Amniotic epithelial cell (primary cell): ENCODE measurements at places on chromosomes 16 and 17.

- no peak for DNase-seq
Measured at GRCh38 chr16:69351309-69352027, at the start of gene TMED6. TSS of gene TMED6 (minus strand) at chr16:69351786. CDS start at chr16:69351753, 33 bp downstream.

DNA sequence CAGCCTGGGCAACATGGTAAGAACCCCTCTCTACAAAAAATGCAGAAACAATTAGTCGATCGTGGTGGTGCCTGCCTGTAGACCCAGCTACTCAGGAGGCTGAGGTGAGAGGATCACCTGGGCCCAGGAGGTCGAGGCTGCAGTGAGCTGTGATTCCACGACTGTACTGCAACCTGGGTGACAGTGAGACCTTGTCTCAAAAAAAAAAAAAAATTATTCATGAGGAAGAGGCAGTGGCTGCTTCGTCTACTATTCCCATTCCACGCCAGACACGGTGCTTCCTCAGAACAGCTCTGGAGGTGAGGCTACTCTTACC, 52.2 kb upstream of the GSE1 start:
- DNase-seq = no peak

DNA sequence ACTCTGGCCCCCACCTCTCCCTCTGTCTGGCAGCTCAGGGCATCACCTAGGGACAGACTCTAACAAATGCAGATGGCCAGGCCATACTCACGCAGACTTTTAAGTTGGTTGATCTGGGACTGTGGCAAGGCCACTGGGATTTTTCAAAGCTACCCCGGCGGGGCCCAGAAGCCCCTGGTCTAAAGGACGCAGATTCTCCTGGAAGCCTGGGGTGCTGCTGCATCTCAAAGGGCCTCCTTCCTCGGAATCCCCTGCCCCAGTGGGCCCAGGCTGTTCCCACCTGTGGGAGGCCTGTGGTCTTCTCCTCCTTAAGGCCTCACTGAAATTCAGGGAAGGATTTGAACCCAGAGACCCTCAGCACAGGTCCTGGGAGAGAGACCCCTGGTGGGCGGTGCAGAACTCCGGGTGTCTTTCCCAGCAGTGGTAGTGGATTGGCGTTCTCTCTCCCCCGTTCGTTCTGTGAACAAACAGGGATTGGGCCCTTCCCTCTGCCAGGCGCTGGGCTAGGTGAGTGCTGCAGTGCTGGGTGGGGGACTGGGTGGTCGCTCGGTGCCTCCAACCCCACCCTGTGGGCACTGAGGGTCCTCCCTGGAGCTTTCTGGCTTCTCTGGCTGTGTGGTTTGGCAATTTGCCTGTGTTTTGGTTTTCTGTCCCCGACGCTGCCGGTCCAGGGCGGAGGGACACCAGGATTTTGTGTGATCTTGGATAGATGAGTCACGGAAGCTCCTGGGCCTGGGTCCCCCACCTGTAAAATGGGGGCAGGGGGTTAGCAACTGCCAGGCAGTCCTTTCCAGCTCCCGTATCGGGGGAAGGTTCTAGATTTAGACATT, 160.5 kb upstream of the GSE1 start:
- DNase-seq = no peak

- no peak for DNase-seq
Measured at GRCh38 chr17:34434052-34434451, 71.0 kb upstream of the CCL1 start.

DNA sequence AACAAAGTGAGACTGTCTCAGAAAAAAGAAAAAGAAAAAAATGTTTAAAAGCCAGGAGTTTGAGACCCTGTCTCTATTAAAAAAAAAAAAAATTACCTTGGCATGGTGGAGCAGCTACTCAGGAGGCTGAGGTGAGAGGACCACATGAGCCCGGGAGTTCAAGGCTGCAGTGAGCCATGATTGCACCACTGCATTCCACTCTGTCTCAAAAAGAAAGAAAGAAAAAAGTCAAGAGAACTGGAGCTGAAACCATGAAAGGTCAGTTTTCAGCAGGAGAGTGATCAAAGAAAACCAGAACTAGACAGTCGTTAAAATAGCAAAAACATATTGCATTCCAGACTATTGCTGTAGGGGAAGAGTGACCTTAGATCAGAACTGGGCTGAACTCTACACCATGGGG, 8.8 kb downstream of the QPRT start:
- peak; percentile 28 for DNase-seq

GRCh38 chr16:50360779-50361178, 8.0 kb downstream of the BRD7 start:
- DNase-seq = peak; percentile 37

DNA sequence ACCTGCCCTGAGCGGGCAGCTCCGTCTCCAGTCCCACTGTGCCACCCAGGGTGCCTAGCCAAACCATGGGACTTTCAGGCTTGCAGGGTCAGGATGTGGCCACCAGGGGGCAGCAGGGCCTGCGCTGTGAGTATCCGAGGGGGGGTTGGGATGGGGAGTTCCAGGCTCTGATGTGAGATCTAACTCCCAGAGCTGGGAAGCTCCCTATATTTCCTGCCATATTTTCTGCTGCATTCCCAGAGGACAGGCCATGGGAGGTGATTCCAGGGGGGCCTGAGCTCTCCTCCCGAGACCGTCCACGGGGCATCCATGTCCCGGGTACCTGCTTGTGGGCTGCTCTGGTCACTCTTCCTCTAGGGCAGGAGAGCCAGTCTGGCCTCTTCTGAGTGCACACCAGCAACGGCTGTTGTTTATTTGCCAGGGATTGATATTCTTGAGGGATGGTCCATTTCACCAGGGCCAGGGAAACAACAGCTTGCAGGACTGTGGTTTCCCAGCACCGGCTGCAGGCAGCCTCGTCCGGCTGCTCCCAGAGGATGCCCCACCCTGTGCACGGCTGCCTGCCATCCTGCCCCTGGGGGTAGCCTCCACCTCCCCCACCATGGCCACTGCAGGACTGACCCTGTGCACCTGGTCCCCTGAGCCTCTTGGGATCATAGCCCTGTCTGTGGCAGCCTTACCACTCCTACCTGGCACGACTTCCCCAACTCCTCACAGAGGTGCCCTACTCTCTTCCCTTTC, 1.2 kb downstream of the GPR142 start:
- peak; percentile 27 for DNase-seq

- DNase-seq = no peak
Measured at GRCh38 chr16:6629110-6629509, 703.5 kb upstream of the RBFOX1 start.

DNA sequence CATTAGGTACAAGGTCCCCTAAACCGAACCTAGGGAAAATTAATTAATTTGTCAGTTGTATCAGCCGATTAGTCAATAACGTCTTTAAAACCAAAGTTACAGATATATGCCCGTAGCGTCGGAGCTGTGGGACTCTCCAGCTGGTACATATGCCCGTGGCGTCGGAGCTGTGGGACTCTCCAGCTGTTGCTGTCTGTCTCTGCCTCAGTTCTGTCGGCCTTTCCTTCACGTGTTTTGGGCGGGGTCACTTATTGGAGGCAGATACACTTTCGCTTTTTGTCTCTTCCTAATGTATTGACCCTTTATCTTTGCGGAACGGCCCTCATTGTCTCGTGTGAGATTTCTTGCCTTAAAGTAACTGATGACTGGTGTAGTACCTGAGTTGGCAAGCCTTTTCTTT, 62.0 kb upstream of the ZNF750 start:
- no peak for DNase-seq

DNA sequence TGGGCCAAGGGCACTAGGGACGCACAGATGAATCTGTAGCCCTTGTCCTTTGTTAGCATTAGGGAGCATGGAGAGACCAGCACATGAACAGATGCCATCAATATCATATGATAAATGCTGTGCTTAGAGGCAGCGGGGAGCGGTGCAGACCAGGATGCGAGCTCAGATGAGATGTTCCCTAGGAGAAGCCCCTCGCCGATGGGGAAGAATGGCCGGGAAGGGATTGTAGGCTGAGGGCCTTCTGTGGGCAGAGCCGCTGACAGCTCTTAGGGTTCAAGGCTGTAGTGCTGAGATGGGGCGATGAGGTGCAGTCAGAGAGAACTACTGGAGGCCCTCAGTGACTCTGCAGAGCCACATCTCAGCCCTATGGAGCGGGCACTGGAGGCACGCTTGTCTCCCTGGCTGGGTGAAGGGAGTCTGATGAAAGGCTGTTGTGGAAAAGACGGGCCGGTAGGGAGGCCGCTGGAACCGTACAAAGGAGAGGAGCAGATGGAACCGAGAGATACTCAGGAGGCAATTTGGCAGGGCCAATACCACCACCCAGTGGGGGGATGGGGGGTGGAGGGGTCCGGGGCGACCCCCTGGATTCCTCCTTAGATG, 66.3 kb upstream of the ENDOV start:
- DNase-seq = no peak

- DNase-seq = no peak
Measured at GRCh38 chr16:4407543-4408322, 8.7 kb downstream of the CORO7 start.

- DNase-seq = no peak
Measured at GRCh38 chr16:29986231-29986630, 9.2 kb downstream of the HIRIP3 start.

- no peak for DNase-seq
Measured at GRCh38 chr17:68349157-68349556, 57.9 kb downstream of the ARSG start.

DNA sequence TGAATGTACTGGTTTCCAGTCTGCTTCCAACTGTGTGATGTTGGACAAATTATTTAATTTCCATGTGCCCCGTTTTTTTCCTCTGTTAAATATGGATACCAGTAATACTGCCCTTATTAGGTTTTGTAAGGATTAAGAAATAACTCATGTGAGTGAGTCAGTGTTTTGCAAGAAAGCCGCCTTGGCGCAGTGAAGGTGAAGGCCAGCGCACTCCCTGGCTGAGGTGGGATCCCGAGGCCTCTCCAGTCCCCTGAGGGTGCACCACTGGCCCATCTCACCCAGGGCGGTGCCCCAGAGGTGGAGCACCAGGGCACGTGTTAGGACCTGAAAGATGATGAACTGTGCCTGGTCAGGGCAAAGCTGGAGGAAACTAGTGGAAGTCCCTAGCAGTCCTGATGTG, 43.5 kb downstream of the PHKB start:
- DNase-seq = peak; percentile 52

- no peak for DNase-seq
Measured at GRCh38 chr16:64406770-64407181, 715.1 kb downstream of the CDH11 start.

- DNase-seq = peak; percentile 11
Measured at GRCh38 chr17:66076546-66077190, 115.3 kb downstream of the CEP112 start.

DNA sequence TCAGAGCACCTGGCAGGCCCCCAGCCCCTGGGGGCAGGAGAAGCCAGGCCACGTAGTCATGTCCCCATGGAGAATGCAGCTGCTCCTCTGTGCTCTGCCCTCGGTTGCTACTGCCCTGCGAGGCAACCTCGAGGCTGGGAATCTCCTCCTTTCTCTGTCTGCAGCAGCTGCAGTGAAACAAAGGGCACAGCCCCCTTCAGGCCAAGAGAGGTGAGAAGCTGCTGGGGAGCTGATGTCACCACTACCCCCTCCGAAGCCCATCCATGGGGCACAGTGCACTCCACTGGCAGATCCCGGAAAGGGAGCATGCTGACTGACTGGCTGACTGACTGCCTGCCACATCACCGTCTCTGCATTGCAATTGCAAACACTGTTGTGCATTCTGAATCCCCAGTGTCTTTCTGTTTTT, 103.7 kb downstream of the GRIN2A start:
- DNase-seq = no peak

GRCh38 chr17:62101515-62101914, 36.4 kb upstream of the MED13 start:
- no peak for DNase-seq

DNA sequence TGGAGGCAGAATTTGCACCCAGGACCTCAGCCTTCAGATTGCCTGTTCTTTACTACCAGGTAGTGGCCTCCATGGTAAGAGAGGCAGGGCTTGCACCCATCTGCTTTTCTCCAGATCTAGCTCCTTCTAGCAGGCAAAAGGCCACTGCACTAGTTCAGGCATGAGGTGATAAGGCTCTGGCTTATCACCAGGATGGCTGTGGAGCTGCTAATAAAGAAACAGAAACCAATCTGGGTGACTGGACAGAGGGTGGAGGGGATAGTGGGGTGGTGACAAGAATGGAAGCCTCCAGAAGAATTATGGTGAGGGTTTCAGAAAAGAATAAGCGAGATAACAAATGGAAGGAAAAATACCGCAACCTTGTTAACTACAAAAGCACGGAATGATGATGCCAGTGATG, 15.5 kb upstream of the SUPT4H1 start:
- DNase-seq = no peak

- no peak for DNase-seq
Measured at GRCh38 chr16:63714876-63715275, 1407.0 kb downstream of the CDH11 start.

- no peak for DNase-seq
Measured at GRCh38 chr17:55319933-55320593, 55.3 kb downstream of the HLF start.

DNA sequence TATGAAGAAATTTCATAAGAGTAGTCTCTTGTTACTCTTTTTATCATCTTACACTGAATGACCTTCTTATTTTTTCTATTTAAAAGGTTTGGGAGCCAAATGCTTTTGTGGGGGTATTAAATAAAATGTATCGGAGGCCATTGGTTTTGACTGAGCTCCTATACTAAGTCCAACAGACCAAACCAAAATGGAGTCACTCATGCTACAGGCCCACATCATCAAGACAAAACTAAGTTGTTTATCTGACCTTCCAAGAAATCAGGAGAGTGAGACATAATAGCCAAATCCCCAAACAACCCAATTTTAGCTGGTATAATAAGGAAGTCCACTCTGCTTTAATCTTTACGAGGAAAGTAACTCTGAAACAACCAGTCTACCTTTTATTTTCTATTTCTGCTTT, 48.1 kb upstream of the ALOX12 start:
- no peak for DNase-seq

GRCh38 chr16:22147853-22148252, 14.5 kb upstream of the SDR42E2 start:
- DNase-seq = no peak

- DNase-seq = no peak
Measured at GRCh38 chr16:1108299-1109252, 12.5 kb upstream of the C1QTNF8 start.

- DNase-seq = no peak
Measured at GRCh38 chr16:89801800-89802199, 14.6 kb downstream of the FANCA start.

DNA sequence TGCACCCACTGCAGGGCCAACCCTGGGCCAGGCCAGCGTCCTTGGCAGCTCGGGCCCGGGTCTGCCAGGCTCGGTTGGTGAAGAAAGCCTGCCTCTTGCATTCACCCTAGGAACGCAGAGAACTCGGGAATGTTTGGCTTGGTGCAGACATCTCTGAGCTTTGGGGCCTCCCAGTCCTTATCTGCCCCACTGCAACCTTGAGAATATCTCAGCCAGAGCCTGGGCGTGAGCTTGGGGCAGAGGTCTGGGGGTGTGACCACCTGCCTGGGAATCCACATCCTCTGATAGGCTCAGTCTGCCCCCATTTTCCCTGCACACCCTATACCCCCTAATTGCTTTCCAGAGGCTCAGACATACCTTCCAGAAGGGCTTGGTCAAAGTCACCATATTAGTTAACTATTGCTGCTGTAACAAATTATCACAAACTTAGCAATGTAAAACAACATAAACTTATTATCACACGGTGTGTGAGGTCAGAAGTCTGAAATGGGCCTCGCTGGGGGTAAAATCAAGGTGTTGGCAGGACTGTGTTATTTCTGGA, 30.7 kb upstream of the ZNF423 start:
- no peak for DNase-seq

- no peak for DNase-seq
Measured at GRCh38 chr16:87057211-87057881, 259.8 kb downstream of the C16orf95 start.
